ENCODE measurements at places on chromosomes 7 and 10.

- no peak for DNase-seq
These were observed 1.1 kb upstream of the VOPP1 start for GRCh38 chr7:55573234-55573900.

- DNase-seq = no peak
These were observed 20.4 kb upstream of the KNDC1 start for GRCh38 chr10:133139551-133140065.

GRCh38 chr10:71365366-71365765, 31.4 kb upstream of the CDH23 start:
- no peak for DNase-seq

GRCh38 chr10:119555178-119555784, 12.8 kb upstream of the RGS10 start:
- DNase-seq = no peak

DNA sequence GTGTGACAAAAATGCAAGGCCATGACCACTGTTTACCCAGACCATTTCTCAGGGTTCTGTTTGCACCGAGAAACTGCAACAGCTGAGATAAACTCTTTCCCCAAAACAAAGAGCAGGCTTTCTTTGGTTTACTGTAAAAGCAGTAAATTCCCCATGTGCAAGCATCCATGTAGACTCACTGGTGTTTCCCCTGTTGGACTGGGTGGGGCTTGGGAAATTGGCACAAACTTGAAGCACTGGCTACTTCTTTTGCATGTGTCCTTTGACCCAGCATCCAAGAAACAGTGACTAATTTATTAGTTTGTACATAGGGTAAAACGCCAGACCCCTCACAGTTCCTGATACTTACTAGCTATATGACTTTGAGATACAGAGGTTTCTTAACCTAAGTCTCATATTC, 12.3 kb downstream of the IQUB start:
- DNase-seq = no peak
